ENCODE measurements at places on chromosomes 3 and 15. TPM values are rescaled to one million over a fixed set of nuclear protein-coding genes. Genes with fewer than 3 reads are reported as not detected.

- no peak for DNase-seq
Observed at GRCh38 chr3:142999881-143000280, 1.5 kb upstream of the U2SURP start.

Gene SLC22A14
- total RNA-seq, result not detected

Gene ROBO2
- total RNA-seq, result 14.5 TPM

Gene SEMA3B
- total RNA-seq, result 4.3 TPM

DNA sequence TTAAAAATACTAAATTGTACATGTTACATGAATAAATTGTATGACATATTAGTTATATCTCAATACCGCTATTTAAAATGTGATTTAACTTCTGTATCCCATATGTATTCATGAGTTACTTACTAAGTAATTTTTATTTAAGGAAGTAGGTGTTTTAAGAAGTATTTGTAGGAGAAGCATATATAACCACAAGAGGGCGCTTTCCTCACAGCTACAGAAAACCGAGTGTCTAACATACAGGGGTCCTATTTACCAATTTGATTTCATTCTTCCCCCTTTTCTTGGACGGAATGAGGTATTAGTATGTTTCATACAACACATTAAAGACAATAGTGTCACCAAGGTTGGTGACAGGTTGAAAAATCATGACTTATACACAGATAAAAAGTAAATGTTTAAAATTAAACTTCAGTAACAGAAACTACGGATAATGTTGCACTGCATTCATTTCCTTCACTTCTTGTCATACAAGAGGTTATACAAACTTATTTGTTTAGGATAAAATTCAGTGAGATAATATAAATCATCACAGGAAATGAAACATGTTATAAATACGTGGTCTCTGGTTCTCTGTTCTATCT lies 253.6 kb downstream of the MAGI1 start:
- peak; percentile 80 for DNase-seq

DNA sequence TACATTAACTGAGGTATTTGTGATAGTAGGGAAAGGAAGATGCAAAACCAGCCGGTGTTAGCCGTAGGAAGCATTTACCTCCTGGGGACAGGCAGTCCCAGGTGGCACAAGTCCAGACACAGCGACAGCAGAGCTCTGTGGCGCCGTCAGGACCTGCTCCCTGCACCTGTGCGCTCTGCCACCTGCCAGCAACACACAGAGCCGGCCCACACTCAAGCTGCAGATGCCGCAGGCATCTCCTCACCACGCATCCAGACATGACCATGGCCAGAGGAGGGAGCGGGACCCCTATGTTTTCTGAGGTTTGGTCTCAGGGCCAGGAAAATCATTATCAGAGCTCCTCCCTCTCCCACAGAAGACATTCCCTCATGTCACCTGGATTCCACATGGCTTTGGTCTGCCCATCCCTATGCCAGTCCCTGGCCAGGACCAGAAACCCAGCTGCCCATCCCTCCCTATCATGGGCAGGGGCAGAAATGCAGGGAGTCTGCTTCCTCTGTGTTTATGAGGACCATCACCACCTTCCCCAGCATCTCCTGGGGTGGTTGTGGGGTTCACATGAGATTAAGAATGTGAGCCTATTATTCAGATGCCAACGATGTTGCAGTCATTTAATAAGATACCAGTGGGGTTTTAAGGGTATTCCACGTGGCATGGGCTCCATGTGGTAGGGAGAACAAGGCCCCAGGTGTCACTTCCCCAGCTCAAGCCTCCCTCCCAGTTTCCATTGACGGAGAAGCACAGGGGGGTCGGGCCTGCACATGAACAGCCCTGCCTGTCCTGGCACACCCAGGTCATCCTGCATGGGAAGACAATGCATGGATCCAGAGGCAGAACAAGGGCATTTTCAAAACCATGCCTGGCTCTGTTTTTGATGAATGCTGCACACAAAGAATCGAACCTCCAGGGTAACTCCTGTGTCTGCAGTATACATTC lies 251.1 kb downstream of the OCA2 start:
- no peak for DNase-seq

- DNase-seq, result peak; percentile 28
Observed at GRCh38 chr3:130820976-130821375, 72.9 kb upstream of the ATP2C1 start.

- peak; percentile 81 for DNase-seq
Observed at GRCh38 chr15:48427960-48428547, 96.8 kb downstream of the DUT start.
